ENCODE measurements at places on chromosomes 3 and 15. TPM values are rescaled to one million over a fixed set of nuclear protein-coding genes. Genes with fewer than 3 reads are reported as not detected.

DNA sequence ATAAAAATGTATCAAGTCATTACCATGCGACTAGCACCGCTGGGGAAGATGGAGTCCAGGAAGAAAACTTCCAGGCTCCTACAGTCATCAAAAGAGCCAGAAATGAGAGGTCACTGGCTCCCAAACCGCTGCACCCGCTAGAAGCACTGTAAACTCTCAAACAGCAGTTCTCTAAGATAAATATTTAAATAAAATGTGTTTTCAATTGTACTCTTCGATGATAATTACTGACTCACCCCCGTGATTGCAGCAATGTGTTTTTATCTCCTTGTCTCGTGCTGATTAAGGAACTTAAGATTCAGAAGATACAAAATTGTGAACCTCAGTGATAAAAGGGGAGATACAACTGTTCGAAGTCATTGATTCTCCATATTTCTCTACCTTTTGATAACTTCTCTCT, 45.8 kb upstream of the FOXP1 start:
- no peaks in the 10 kb centered on the region for H3K4me1 ChIP-seq
- no peaks in the 10 kb centered on the region for H3K27me3 ChIP-seq
- DNase-seq = no peak
- no peak overlapping the region for H3K4me3 ChIP-seq

DNA sequence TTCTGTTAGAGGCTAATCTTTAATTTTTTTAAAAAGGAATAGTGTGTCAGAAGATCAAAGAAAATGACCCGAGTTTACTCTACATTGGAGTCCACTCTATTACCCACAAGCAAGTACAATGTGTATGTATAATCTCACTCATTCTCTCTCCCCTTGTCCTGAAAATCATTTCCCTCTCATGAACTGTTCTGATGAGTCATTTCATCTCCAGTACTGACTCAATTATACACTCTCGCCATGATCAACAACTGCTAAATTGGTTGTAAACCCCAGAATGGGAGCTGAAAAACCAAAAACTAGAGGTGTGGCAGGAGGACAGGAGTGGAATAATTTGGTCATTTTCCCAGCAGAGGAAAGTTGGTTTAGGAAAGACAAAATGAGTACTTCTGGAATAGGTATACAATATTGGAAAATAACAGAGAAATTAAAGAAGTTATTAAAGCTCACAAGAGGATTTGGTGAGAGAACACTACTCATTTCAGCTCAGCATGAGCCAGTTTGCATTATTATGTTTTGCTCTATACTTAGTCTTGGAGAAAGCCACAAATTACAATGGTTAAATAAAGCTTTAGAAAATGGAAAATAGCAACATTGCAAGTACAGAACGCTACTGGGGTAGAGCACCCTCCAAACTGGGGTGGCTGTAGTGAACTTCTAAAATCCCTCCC, 144.3 kb upstream of the PFN2 start:
- no peaks in the 10 kb centered on the region for H3K27me3 ChIP-seq
- peaks cover 11% of the 10 kb centered on the region for H3K4me1 ChIP-seq
- no peak for DNase-seq
- no peak overlapping the region for H3K4me3 ChIP-seq
- no peaks in the 10 kb centered on the region for H3K36me3 ChIP-seq

- no peak overlapping the region for H3K4me3 ChIP-seq
- peaks cover 2% of the 10 kb centered on the region for H3K4me1 ChIP-seq
- no peak for DNase-seq
Measured at GRCh38 chr3:100136921-100137320, 22.6 kb upstream of the FILIP1L start.

DNA sequence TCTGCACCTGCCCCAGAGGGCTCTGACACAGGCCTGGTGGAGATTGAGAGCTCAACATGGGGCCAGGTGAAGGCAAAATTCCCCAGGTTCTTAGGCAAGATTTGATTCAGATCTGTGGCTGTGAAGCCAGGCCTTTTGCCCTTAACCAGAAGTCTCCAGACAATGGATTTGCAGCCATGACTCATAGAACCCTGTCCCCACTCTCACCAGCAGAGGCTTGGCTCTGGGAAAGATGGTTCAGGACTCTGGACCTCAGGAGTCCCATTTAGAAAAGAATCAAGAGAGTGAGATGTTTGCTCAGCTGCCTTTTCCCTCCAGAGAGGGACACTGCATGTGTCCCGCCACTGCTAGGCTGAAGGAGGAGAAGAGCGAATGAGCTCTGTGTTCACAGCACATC, 361.4 kb upstream of the ICE2 start:
- no peaks in the 10 kb centered on the region for H3K27me3 ChIP-seq
- no peak overlapping the region for H3K4me3 ChIP-seq
- no peaks in the 10 kb centered on the region for H3K4me1 ChIP-seq
- DNase-seq = no peak
- no peak overlapping the region for H3K27ac ChIP-seq
- no peaks in the 10 kb centered on the region for H3K36me3 ChIP-seq

DNA sequence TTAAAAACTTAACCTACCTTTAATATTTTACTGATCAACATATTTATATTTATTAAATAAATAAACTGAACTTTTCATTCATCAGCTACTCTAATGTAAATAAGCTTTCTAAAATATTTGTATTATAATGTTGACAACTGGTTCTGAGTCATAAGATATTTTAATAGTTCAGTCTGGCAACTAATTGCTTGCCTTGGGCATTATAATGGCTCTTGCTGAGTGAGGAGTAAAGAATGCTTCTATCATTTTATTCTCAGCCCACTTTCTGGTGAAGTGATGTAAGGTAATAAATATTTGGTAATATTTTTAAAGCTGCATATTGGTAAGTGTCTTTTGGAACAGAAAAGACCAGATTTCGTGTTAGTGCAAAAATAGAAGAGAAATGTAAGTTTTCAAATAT, 81.5 kb downstream of the DIPK2A start:
- peaks cover 3% of the 10 kb centered on the region for H3K4me1 ChIP-seq
- H3K4me3 ChIP-seq = no peak overlapping the region
- H3K27me3 ChIP-seq = no peaks in the 10 kb centered on the region
- no peaks in the 10 kb centered on the region for H3K36me3 ChIP-seq
- DNase-seq = no peak

Gene CCDC191
- total RNA-seq = 8.6 TPM

Gene CACNA1D
- total RNA-seq = 7.4 TPM

Measured in aorta (tissue), 5 donors.